CD4-positive, alpha-beta T cell treated with Interleukin-12 subunit alpha and Interleukin-12 subunit beta, for 1 hour (primary cell): ENCODE measurements at places on chromosomes 6 and 20.

DNA sequence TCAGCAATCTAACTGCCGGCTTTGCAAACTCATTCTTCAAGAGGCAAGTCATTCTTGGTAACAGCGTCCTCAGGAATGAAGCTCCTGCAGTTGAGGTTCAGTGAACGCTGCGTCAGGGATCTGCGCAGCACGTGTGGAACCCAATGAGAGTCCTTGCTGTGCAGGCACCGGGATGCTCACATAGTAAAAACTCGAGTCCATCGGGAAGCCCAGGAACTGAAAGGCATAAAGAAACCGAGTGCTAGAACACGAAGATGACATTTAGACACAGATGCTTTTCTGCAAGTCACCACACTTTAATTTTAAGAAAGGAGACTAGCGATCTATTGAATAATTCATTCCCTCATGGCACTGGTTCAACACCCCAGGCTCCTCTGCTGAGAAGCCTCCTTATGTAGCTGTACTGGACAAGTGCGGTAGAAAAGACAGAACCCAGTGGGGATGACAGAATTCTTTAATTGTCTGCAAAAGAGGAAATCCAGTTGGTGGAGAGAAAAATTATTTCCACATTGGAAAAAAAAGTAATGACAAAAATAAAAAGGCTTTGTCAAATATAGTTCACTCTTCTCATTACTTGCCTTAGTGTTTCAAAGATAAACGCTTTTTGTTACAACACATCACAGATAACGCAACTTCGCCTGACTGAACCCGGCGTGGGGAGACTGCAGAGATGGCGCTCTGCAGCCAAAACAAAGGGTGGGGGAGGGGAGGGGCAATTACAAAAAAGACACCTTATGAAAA lies 1.9 kb upstream of the AFDN start:
- DNase-seq = no peak

DNA sequence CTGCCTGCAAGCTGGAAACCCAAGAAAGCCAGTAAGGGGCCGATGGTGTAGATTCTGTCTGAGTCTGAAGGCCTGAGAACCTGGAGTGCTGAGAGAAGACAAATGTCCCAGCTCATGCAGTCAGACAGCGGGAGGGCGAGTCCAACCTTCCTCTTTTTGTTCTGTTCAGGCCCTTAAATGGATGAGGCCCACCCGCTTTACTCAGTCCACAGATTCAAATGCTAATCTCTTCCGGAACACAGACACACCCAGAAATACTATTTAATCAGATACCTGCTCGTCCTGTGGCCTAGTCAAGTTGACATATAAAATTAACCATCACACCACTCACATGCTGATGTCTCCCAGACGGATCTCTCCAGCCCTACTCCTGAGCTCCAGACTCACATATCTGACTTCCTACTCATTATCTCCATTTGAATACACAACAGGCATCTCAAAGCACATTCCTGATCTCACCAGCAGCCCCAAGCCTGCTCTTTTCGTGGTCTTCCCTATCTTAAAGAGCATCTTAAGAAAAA lies 26.7 kb upstream of the SRC start:
- no peak for DNase-seq

DNA sequence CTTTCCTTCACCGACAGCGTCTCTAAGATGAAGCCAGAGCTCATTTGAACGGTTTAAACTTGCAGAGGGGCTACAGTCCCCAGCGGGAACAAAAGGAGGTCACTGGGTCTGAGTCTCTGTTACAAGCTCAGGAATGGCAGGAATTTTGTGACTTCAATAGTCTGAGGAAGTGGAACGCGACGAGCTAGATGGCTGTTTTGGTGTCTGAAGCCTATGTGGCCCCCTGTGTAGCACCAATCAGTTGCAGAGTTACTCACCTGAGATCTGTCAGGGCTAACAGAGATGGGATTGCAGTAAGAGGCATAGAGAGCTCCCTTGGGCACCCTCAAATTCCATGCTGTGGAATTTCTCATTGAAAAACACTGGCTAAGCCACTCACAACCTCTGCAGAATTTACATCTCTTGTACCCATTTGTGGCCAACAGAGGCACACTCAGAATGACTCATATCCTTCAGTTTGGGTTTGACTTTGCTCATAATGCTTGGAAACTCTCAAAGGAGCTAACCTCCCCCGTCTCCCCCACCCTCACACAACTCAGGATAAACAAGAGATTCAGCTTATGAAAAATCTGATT lies 7.1 kb upstream of the TCP11 start:
- DNase-seq = no peak

DNA sequence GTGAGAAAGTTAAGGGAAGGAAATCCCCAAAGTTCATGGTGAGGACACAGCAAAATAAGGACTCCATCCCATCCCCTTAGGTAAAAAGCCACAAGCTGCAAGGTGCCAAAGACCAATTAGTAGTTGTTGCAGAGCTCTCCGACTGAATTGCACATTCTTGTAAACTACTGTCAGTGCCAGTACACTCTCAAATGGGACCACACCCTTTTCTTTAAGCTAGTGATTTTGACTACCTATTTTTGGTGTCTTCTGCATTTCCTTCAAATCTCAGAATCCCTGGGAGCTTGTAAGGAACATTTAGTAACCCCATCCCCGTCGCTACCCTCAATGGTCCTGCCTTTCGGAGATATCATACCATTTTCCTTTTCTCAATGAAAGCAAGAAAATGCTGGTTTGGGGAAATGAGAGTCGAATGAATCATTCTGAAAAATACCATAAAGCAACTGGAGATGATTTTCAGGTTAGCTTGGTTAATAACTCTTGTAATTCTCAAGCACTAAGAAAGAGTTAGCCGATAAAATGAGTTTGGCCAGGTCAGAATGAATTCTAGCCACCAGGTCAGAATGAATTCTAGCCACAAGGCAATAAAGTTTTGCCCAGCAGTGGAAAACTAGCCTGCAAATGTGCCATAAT lies 5.2 kb upstream of the HMGN3 start:
- no peak for DNase-seq

- no peak for DNase-seq
Measured at GRCh38 chr6:5950361-5950785, 56.4 kb downstream of the NRN1 start.

DNA sequence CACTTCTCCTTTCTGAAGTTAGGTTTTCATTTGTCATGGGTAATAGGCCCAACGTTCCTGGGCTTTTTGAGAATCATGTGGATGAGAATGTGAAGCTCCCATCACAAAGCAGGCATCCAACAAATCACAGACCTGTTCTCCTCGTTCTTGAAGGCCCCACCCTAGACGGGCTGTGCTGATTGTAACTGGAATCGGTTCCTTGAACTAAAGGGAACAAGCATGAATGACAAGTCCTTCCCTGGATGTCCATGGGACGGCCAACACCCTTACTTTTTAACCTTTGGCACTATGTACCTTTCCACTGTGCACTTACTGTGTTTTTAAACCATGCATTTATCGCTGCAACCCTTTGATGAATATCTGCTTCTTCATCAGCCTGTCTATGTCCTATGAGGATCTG lies 438.2 kb downstream of the CD83 start:
- no peak for DNase-seq

DNA sequence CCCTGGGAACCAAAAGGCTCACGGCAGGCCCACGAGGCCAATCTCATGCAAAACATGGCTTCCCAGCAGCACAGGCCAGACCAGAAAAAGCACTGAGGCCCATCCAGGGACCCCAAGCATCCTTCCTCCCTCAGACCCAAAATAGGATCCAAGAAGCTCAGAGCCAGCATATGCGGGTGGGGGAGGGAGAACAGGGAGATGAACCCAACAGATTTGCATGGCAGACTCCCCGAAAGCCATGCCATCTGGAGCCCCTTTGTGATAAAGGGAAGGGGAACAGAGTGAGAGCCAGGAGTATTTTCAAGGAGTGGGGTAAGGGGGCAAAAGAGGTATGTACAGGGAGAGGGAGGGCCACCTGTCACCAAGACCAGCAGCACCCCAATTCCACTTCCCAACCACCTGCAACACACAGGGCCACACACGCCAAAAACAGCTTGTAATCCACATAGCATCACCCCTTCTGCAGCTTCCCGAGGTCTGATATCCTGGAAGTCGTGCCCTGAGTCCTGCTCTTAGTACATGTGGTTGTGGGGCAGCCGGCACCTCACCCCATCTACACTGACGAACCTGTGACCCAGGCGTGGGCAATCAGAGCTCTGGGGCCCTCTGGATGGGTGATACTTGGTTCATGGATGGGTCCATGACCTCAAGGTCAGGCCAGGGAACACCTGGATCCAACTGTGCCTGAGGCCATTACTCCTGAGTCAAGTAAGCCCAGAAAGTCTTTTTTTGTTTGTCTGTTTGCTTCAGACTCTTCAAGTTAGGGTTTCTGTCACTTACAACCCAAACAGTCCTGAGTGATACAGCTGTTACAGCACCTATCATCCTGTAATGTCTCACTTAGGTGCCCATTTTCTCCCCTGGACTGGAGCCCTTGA lies 24.4 kb downstream of the PREX1 start:
- DNase-seq = no peak

DNA sequence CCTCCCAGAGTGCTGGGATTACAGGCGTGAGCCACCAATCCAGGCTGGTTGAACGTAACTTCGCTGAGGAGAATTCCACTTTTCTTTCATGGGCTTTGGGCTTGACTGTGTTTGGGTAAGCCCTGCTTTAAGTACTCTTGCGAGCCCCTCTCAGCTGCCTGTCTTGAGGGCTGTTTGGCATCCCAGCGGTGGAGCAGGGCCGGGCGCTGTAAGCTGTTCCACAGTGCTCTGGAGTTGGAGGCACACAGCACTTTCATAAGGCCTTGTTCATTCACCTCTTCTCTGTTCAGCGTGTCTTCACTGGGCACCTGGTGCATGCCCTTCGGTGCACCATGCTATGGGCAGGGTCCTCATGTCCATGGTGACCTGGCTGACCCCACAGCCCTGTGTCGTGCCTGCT lies 21.6 kb downstream of the PNLDC1 start:
- DNase-seq = no peak
